ENCODE measurements at places on chromosomes 4 and X.

GRCh38 chr4:90546114-90546513 is 418.9 kb downstream of the CCSER1 start:
- no peak for DNase-seq

- no peak for DNase-seq
Observed at GRCh38 chr4:143234153-143234552, 49.4 kb downstream of the USP38 start.

DNA sequence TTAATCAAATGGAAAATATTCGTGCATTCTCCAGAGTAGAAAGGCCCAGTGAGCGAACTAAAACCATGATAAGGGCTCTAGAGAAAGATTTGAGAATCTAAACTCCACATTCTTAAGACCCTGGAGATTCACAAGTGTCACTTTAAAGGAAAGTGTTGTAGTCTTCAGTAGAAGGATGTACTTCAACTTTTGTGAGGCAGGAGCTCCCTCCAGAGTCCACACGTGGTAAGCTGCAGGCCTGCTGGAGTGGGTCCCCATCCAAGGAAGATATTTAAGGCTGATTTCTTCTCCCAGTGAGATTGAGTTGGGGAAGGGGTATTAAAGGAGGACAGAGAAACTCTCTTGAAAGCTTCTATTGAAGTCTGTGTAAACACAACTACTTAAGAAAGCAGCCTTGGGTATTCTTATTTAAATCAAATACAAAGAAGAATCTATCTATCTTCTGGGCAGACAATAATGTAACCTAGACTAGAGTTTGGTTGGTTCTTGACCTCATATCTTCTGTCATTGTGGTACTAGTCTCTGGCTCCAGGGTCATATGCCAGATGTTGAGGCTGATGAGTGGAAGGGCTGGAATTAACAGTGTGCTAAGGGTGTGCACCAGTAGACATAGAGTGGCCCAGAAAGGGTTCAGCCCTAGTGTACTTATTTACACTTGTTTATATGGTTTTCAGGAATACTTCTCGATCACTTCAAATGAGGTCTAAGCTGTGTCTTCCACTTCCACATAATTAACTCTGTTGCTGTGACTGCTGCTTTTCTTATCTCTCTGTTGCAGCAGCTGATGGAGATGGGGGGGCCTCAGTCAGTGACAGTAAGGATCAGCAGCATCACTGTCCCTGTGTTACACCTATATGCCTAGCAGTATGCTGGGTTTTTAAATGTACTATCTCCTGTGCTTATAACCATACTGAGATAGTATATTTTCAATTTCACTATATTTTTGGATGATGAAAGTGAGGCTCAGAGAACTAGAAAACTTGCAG is 76.1 kb downstream of the HMGB2 start:
- DNase-seq: peak; percentile 8

DNA sequence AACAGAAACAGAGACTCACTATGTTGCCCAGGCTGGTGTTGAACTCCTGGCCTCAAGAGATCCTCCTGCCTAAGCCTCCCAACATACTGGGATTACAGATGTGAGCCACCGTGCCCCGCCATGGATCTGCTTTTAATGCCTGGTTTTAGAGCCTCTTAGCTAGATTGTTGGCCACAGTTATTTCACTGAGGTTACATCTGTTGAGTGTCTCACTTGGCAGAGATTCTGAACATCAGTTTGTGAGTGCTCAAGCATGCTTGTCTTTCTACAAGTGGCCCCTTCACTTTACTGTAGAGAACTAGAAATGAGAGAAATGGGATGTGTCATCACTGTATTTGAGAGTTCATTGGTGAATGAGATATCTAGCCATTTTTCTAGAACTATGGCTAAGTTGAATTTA is 218.5 kb downstream of the APBB2 start:
- DNase-seq: no peak

GRCh38 chr4:98682719-98683118 is 24.3 kb upstream of the TSPAN5 start:
- DNase-seq: no peak

GRCh38 chr4:5337731-5338130 is 286.5 kb downstream of the STK32B start:
- no peak for DNase-seq

GRCh38 chr4:2695346-2696060 is 60.6 kb downstream of the TNIP2 start:
- no peak for DNase-seq

GRCh38 chr4:158036998-158037397 is 135.8 kb downstream of the GASK1B start:
- no peak for DNase-seq

- no peak for DNase-seq
Observed at GRCh38 chr4:63921561-63921960, 487.7 kb downstream of the TECRL start.

DNA sequence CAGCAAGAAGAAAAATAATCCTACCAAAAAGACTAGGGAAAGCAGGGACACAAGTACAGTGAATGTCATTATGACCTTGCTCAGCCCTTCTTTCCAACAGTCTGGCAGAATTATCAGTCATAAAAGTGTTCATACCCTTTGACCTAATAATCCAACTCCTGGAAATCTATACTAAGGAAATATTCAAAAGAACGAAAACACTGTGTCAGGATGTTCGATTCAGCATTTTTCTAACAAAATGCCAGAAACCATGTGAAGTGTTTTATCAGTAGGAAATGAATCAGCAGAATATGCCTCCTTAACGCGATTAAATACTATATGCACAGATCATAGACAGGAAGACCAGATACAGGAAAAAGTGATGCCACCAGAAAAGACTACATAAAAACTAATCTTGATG is 16.2 kb upstream of the S100G start:
- no peak for DNase-seq

- no peak for DNase-seq
Observed at GRCh38 chr4:3364634-3365314, 72.0 kb downstream of the RGS12 start.

DNA sequence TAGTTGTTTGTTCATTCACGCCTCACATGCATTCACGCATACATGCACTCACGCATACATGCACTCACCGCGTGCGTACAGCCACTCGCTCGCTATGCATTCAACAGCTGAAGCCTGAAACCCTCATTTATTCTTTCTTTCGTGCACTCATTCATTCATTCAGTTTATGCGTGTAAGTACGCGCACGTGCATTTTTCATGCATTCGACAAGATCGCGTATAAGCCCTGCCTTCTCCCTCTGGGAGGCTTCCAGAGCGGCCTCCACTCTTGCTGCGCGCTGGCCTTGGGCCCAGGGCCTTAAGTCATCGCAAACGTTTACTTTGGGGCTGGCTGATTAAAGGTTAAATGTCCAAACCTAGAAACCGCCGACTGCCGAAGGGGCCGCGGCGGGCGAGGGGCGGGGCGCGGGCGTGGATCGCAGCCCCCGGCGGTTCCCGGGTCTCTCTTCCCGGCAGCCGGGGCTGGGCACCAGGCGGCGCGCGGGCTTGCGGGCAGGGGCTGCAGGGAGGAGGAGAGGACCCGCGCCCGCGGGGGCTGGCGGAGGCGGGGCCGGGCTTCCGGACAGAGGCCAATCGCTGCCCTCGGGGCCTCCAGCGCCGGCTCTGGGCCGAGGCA is at the start of gene GYG2:
GYG2 (plus strand) TSS at position 587 of the 615 bp plus-strand sequence. CDS start 1,259 bp downstream, outside the sequence.
- no peak for DNase-seq

Data from CD8-positive, alpha-beta memory T cell (primary cell).